ENCODE measurements at places on chromosomes 2 and 18.

DNA sequence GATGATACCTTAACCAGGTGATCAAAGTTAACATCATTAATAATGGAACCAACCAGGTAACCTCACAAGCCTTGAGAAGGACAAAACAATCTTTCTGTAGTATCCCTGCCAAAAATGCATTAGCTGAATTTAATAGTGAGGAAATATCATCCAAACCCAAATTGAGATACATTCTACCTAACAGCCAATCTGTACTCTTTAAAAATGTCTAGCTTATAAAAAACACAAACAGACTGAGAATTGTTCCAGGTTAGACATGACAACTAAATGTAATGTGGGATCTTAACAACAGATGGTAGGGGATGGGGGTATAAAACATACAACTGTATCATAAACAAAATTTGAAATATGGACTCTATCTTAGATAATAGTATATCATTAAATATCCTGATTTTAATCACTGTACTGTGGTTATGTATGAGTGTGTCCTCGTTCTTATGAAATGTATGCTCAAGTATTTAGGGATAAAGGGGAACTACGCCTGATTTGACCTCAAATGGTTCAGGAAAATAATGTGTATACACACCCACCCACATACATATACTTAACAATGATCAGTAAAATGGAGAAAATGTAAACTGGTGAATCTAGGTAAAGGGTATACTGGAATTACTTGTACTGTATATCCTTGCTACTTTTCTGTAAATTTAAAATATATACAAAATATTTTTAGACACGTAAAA lies 1.7 kb downstream of the FANCL start:
- no peak for DNase-seq

DNA sequence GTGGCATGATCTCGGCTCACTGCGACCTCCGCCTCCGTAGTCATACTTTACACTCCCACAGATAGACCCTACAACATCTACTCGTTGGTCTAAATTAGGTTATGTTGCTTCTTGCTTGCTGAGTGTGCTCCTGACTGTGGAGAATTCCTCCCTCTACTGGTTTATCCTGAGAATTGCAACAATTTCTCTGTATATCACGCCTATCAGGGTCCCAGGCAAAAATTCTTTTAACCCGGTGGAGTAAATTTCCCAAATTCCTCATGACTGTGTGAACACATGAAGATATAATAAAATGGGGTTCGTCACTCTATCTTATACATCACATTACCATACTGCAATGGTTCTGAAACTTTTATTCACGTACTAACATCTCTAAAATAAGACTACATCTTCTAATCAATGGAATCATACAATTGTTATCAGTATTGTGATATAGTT lies 156.7 kb downstream of the EVA1A start:
- DNase-seq, result peak; percentile 41

- DNase-seq, result no peak
Measured at GRCh38 chr18:12376034-12376753, 833 bp downstream of the AFG3L2 start.

- DNase-seq, result no peak
Measured at GRCh38 chr2:190221429-190221828, 98.2 kb downstream of the HIBCH start.

- no peak for DNase-seq
Measured at GRCh38 chr2:132597831-132598230, 72.2 kb downstream of the LYPD1 start.

DNA sequence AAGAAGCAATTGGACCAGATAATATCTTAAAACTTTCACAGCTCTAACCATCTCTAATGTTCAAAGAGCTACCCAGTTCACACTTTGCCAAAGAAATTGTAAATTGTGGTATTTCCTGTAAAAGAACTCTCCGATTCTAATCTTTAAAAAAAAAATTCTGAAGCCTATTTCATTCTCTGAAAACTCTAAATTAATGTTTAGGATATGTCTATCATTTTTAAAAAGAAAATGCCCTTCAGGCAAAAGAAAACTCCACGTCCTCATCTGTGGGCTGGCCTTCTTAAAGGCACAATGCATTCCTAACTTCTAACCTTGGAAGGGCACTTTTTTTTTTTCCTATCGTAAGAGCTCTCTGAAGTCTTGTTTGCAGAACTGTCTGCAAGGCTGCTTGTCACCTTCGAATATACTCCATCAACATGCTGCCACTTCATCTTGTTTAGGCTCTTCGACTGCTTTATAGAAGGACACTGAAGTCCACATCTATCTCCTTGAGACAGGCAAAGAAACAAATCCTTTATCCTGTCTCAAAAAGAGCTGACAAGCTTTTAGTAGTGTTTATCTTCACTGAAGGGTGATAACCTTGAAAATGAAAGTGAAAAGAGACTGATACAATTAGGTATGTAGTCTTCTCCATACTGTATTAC lies 124.3 kb upstream of the SLC39A10 start:
- DNase-seq, result peak; percentile 3

DNA sequence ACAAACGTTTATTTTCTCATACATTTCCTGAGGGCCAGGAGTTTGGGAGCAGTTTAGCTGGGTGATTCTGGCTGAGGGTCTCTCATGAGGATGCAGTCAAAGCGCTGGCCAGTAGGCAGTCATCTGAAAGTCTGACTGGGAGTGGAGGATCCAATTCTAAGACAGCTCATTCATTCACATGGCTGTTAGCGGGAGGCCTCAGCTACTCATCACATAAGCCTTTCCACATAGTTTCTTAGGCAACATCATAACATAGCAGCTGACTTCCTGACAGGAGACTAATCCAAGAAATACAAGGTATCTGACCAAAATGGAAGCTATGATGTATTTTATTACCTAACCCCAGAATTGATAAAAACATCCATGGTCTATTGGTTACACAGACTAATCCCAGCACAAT lies 2.9 kb upstream of the MRPL44 start:
- no peak for DNase-seq

- no peak for DNase-seq
Measured at GRCh38 chr2:154158101-154158500, 286.4 kb downstream of the GALNT13 start.

GRCh38 chr18:69097349-69097748 lies 299.5 kb downstream of the CCDC102B start:
- no peak for DNase-seq

- DNase-seq, result no peak
Measured at GRCh38 chr2:190303647-190304046, 16.0 kb downstream of the HIBCH start.

DNA sequence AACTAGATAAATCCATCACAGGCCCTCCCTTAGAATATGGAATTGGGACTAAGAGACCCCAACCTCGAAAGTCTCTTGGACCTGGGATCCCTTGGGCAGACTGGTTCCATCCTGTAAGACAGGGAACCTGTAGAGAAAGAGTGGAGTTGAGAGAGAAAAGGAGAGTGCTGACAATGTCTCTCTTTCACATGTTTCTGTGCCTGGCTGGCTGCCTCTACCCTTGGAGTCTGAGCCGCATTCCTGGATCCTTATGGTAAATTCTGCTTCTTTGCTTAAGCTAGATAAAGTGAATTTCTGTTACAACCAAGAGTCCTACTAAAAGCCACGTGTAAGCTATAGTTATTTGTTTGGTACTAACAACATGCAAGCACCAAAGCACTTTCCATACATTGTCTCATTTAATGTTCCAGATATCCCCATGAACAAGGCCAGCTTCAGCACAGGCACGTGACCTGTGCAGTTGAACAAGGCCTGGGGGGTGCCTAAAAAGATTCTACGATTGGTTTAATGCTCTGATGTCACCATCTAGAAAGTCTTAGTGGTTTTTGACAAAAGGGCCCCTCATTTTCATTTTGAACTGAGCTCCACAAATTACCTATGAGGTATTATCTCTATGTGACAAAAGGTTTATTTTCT lies 2.1 kb upstream of the PUM2 start:
- DNase-seq, result no peak

- no peak for DNase-seq
Measured at GRCh38 chr2:174903264-174903556, 102.0 kb downstream of the CHN1 start.

DNA sequence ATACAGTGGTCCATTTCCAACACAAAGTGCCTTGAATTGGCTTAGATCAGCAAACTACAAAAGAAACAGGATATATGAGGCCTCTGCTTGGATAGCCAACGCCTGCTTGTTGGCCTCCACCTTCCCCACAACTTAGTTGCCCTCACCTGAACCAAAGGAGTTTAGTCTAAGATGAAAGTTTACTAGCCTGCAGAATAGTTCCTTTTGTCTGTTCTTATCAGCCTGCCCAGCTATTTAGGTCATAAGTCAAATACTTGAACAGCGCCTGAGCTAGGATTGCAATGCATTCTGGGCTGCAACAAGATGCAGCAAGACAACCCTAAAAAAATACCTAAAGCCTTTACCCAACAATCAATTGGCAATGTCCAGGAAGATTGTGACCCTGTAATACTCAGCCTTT lies 13.1 kb upstream of the EPG5 start:
- no peak for DNase-seq

- no peak for DNase-seq
Measured at GRCh38 chr2:75466708-75467311, 93.9 kb downstream of the EVA1A start.

GRCh38 chr2:120305296-120305695 lies 40.6 kb upstream of the INHBB start:
- peak; percentile 33 for DNase-seq

- DNase-seq, result peak; percentile 93
Measured at GRCh38 chr18:35619464-35619863, 37.9 kb downstream of the GALNT1 start.

GRCh38 chr2:174726212-174726611 lies 38.1 kb downstream of the CHRNA1 start:
- no peak for DNase-seq

GRCh38 chr2:101351207-101351606 lies 36.1 kb downstream of the CREG2 start:
- DNase-seq, result no peak

DNA sequence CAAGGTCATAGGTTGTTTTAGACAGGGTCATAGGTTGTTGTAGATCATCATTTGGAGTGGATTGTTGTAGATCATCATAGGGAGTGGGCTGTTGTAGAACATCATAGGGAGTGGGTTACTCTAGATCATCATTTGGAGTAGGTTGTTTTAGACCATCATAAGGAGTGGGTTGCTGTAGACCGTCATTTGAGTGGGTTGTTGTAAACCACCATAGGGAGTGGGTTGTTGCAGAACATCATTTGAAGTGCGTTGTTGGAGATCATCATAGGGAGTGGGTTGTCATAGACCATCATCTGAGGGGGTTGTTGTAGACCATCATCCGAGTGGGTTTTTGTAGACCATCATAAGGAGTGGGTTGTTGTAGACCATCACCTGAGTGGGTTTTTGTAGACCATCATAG lies 9.5 kb upstream of the TRPM8 start:
- DNase-seq, result no peak

DNA sequence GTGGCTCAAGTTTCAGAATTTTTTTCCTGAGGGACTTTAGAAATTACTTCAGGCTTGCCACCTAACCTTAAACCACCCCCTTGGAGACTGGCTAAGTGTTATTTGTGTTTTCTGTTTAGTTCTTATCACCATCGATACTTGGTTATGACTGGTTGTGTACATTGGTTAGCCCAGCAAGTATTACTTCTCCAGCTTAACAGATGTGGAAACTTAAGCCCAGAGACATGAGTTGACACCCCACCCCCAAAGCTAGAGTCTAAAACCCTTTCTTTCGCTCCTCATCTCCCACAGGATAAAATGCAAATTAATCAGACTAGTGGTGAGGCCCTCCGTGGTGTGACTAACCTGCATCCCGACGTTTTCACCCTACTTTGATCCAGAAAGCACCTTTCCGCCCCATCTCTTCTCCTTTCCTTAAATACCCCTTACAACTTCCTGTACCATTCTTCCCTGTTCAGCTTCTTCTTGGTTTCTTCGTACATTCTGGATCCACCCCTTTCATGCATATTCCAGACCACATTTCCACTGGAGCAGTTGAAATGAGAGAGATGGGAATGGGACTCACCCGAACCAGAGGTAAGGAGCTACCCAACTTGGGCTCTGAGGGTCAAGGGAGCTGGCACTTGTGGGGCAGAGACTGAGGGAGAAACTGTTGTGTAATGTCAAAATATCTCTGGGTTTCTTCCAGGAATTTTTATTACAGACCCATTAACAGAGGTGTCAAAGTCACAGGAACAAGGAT lies 819 bp upstream of the MAP3K2 start:
- no peak for DNase-seq

Data from globus pallidus (tissue), 1 donor.